DMS153 (cell line): ENCODE measurements at places on chromosomes 2 and 18.
A peak's percentile ranks its signal among the peaks of the same experiment; 100 is the strongest.

DNA sequence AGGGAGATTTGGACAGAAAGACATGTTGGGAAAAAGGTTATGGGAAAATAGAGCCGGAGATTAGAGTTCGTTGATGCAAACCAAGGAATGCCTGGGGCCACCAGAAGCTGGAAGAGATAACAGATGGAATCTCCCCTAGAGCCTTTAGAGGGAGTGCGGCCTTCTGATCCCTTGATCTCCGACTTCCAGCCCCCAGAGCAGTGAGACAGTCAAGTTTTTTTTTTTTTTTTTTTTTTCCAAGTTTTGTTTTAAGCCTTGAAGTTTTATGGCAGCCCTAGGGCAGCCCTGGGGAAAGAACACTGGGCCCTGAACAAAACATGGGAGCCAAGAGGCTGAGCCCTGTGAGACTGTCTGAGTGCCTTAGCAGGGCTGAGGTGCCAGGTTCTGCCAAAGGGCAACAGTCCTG is 6.5 kb downstream of the DGKD start:
- DNase-seq = no peak

DNA sequence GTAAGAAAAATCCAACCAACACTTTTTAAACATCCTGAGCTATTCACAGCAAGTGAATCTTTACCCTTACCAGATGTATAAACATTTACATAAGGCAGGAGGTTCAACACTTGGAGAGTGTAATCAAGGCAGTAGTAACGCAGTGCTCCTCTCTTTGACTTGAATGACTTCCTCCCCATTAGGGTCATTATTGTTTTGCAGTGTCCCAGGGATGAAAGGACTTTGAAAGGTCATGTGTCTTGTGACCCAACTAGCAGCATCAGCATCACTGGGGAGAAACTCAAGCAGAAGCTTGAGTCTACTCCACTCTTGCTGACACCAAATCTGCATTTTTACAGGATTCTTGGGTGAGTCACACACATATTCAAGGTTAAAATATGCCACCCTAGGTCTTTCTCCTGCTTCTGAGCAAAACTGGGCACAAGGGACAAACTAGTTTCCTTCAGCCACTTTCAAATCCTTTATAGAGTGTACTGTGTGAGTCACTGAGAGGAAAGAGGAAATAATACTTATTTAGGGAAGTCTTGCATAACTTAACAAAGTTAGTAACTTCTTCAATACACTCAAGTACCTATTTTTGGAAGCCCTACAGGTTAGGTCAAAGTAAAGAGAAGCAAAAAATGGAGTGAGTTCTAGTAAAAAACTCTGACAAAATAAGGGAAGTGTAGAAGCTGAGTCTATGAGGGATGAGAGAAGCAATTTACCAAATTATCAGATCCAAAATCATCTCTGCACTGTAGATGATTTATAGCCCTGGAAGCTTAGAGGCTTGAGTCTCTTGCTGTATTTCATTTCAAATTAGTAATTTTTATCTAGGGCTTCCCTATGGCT is 51.0 kb upstream of the EML4 start:
- DNase-seq = peak; percentile 7

DNA sequence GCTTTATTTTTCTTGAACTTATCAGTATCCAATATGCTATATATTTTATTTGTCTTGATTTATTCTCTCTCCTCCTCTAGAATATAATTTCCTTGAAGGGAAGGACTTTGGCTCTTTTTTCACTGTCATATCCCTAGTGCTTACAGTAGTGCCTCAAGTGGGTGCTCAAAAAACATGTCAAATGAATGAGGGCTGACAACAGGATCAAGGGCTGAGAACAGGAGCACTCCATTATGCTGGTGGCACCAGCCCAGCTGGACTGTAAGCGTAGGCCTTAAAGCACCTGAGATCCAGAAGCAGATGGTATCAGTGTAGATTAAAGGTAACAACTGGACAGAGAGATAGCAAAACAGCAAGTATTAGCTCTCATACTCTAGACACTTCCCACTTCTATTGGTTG is 46.3 kb downstream of the PMS1 start:
- no peak for DNase-seq

DNA sequence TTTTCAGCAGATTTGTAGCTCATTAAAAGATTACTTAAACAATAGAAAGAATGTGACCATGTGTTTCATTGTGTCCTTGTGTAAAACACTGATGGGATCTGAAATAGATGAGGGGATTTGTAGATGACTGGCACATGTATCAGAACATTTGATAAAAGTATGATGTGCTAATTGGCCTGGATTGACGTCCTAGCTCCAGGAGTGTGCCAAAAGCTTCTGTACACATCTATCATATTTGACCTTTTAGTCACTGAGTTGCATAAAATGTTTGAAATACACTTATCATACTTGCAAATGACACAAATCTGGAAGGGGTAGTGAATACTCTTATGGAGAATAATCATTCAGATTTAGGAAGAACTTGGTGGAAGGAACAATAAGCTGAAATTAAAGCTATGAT is 778.5 kb downstream of the ERBB4 start:
- DNase-seq = no peak

- DNase-seq = no peak
Observed at GRCh38 chr18:51907687-51908597, 432.1 kb upstream of the DCC start.

DNA sequence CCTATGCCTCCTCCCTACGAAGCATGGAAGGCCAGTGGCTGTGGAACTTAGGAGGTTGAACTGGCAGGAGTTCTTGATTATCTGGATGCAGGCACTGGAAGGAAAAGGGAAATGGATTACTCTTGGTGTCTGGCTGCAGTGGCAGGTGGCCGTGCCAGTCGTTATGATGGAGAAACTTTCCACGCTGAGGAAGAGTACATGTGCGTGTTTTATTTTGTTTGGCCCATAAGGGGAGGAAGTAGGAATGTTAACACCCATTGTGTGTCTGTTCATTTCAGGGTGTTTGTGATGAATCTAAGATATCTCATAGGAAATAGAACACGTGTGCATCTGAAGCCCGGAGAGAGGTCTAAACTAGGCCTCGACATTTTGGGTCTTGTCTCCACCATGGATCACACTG is 122.8 kb upstream of the NFATC1 start:
- DNase-seq = no peak

DNA sequence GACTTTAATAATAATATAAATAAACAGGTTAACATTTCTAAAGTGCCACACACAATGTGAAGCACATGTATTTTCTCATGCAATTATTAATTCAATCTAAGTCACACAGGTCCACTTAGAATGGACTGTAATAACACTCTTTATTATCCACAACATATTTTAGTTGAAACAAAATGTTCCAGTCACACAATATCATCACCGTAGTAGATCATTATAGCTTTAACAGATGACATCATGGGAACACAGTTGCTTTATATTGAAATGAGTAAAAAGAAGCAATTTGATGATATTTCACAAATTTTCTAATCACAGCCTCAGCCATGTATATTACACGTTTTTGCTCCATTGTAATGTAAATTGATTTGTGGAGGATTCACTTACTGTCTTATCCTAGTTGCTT is 266.3 kb downstream of the MEIS1 start:
- DNase-seq = no peak

DNA sequence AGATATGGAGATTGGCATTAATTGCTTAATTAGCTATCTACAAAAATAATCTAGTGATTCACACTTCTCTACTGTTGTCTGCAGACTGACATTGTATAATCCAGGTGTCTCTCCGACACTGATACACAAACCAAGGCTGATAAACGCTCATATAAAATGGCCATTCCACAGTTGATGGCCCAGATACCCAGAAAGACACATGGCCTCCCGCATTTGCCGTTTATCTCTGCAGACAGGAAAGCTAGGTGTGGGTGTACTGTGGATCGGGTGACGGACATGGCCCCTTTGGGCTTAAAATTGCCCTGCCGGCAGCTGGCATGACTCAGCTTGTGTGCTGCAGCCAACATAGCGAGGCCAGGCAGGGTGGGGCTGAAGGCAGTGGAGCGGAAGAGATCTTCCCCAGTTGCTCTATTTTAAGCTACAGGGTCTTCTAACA is 18.5 kb downstream of the PMAIP1 start:
- DNase-seq = peak; percentile 31

GRCh38 chr2:124913868-124914267 is 888.8 kb downstream of the CNTNAP5 start:
- no peak for DNase-seq

DNA sequence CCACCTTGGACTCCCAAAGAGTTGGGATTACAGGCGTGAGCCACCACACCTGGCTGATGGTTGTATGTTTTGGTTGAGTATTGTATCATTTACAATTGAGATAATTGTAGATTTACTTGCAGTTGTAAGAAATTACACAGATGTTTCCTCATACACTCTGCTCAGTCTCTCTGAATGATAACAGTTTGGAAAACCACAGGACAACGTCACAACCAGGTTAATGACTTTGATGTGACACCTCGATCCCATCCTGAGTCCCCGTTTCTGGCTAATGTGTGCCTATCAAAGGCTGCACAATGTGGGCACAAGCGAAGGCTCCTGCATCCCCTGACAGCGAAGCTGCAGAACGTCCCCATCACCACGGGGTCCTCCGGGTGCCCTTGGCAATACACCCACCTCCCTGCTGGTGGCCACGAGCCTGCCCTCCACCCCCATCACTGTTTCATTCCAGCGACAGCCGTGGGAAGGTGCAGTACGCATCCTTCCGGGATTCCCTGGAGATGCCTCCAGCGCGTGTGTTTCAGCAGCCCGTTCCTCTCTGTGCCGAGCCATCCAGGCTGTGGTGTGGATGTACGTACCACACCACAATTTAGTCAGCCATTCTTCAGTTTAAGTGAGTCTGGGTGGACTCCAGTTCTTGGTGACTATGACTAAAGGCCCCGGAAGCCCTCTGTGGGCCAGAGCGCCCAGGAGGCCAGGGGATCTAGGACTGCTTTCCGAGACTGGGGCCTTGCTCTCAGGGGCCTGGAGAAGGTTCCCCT is 4.3 kb upstream of the PDCD1 start:
- no peak for DNase-seq

DNA sequence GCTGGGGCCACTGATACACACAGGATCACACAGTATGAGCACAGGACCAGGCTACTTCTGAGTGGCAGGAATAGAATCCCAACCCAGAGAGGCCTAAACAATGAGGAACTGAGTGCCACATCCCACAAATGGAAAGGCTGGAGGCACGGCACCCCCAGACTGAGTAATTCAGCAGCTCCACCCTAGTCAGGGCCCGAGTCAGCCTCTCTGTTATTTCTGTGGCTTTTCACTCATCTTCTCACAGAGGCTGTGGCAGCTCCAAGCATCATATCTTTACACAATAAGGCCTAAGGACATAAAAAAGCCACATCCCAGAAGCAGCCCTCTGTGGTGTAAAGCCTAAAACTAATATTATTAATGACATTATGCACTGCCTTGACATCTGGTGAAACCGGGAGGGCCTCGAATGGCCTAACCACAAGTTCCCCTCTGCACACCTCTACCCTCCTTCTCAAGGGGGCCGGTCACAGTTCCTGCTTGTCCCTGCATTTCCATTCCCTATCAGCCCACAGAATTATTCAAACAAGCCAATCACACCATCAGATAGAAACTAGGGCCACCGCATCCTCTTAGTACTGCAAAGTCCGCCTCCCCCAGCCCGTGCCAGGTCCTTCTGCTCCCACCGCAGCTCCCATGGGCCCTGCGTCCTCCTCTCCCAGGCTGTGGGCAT is 12.5 kb upstream of the MAL start:
- no peak for DNase-seq

DNA sequence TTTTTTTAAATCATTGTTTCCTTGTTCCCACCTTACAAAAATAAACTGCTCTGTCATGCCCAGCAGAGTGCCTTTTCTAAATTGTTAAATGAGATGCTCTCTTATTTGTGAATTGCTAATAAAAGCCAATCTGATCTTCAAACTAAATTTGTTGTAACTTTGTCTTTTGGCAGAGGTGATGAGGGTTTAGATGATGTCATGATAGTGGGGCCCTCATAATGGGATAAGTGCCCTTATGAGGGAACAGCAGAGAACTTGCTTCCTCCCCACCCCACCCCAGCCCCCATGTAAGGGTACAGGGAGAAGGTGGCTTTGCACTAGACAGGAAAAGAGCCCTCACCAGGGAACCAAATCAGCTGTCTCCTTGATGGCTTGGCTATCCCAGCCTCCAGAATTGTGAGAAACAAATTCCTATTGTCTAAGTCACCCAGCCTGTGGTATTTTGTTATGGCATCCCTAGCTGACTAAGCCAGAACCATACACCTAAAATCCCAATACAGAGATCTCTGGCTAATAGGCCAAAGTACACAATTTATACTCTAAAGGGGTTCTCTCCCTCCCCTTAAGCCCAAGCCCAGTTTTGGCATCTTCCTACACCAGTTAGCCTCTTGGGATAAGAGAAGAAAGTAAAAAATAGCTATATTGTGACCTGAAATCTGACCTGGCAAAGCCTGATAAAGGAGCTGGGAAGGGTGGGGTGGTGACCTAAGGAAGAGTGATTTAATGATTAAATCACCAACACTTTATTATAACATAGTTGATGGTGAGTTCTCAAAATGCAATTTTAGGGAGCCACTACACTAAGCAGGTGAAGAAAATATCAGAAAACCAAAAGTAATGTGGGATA is 40.3 kb upstream of the HNRNPA3 start:
- DNase-seq = no peak

GRCh38 chr2:26946841-26947784 is 23.3 kb upstream of the MAPRE3 start:
- no peak for DNase-seq

GRCh38 chr2:233994151-233994550 is 56.4 kb upstream of the SPP2 start:
- DNase-seq = no peak

GRCh38 chr2:155846259-155846658 is 486.3 kb downstream of the NR4A2 start:
- peak; percentile 9 for DNase-seq

GRCh38 chr2:195961873-195962272 is 106.8 kb downstream of the DNAH7 start:
- DNase-seq = no peak

GRCh38 chr2:70828914-70829824 is 6.4 kb downstream of the CD207 start:
- no peak for DNase-seq

DNA sequence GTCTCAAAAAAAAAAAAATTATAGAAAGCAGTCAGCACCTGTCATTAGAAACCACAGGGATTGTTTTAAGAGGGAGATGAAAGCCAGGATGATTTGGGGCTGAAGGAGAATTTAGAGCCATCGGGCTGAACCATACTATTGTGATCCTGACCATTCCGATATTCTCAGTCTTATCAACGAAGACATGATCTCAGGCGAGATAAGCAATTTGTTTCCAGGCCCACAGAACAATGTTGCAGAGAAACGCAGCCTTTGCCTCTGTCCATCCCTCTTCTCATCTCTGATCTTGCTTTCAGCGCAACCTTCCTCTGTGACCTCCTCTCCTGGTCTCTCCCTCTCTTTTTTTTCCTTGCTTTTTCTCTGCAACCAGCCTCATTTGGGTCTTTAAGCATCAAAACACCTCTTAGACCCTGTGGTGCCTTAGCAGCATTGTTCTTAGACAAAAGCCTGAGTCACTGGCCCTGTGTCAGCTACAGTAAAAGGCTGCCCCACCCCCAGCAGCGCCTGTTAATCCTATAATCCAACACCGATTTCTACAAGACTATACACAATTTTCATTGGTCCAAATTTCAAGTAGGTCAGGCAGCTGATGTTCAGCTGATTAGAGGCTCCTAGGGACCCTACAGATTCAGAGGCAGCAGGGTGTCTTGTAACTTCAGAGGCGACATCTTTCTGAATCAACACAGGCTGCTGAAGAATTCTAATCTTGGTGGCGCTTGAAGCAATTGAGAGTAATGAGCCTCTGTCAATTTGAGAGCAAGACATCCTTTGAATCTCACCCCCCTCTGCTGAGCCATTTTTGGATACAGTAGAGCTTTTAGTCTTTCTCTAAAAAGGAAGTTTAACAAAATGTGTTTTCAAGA is 206.0 kb downstream of the NCK2 start:
- DNase-seq = no peak
